SJCRH30 (cell line): ENCODE measurements at places on chromosomes 5 and 9. TPM values are rescaled to one million over a fixed set of nuclear protein-coding genes. Genes with fewer than 3 reads are reported as not detected.
A peak's percentile ranks its signal among the peaks of the same experiment; 100 is the strongest.

Gene PLAC8L1
- total RNA-seq, result 0.33 TPM in 1 of 2 replicates, not detected in the other

Gene SLF1
- 51.0 and 69.3 TPM in 2 replicates for total RNA-seq

Gene FGF1
- not detected in 2 replicates for total RNA-seq

Gene CDKN2B
- 1.3 TPM in 2 replicates for total RNA-seq

Gene ENTREP1
- 0.08 and 0.10 TPM in 2 replicates for total RNA-seq

Gene SEMA6A
- 53.5 and 63.2 TPM in 2 replicates for total RNA-seq

Gene PCDHGA3
- total RNA-seq, result 0.56 and 0.67 TPM in 2 replicates

- no peak overlapping the region for H3K27ac ChIP-seq
- DNase-seq, result no peak
- no peaks in the 10 kb centered on the region for H3K36me3 ChIP-seq
- H3K27me3 ChIP-seq, result no peaks in the 10 kb centered on the region
Measured at GRCh38 chr5:120252839-120253238, 211.3 kb upstream of the PRR16 start.

GRCh38 chr9:118569148-118569547 is 800.1 kb downstream of the BRINP1 start:
- H3K4me1 ChIP-seq, result peaks cover 7% of the 10 kb centered on the region
- no peaks in the 10 kb centered on the region for H3K36me3 ChIP-seq
- H3K27me3 ChIP-seq, result no peaks in the 10 kb centered on the region
- H3K4me3 ChIP-seq, result no peak overlapping the region
- no peak overlapping the region for H3K27ac ChIP-seq

GRCh38 chr5:152084476-152084875 is 159.8 kb upstream of the GLRA1 start:
- H3K27me3 ChIP-seq, result no peaks in the 10 kb centered on the region
- H3K36me3 ChIP-seq, result no peaks in the 10 kb centered on the region

GRCh38 chr9:38018958-38019602 is 49.9 kb downstream of the SHB start:
- no peaks in the 10 kb centered on the region for H3K27me3 ChIP-seq
- H3K27ac ChIP-seq, result peak overlapping the region; percentile 92
- peak overlapping the region; percentile 3; the same call in 1 of the 2 replicates for H3K4me3 ChIP-seq
- peaks cover 68% of the 10 kb centered on the region for H3K4me1 ChIP-seq
- no peaks in the 10 kb centered on the region; the same call in 1 of the 2 replicates for H3K36me3 ChIP-seq

DNA sequence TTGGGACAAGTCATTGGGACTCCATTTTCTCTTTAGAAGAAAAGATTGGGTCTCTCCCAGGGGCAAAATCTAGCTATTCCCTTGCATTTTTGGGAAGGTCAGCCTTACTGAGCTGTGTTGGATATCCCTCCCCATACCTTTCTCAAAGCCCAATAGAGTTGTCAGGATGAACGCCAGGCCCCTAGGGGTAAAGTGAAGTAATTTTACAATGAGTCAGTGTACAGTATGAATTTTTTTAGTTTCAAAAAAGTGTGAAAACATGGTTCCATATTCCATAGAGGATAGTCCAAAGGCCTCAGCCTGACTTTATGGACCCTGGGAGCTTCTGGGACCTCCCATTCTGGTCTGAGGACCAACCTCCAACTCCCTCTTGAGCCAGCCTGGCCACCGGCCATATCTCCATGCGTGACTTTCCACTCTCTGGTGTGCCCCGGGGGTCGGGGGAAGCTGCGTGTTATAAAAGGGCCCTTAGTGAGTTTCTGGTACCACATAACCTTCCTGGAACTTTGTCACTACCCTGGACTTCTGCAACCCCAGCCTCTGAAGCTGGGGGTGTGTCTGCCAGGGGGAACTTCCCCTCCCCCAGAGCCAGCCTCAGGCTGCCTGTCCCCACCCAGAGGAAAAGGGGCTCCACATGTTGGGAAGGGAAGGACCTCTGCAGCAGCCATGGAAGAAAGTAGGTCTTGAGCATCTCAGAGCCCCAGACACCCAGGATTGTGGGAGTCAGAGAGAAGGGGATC is 52.4 kb upstream of the SYNPO start:
- DNase-seq, result no peak
- H3K36me3 ChIP-seq, result no peaks in the 10 kb centered on the region
- H3K4me3 ChIP-seq, result no peak overlapping the region
- H3K4me1 ChIP-seq, result peaks cover 31% of the 10 kb centered on the region
- no peak overlapping the region for H3K27ac ChIP-seq

- no peaks in the 10 kb centered on the region for H3K27me3 ChIP-seq
- no peaks in the 10 kb centered on the region for H3K4me1 ChIP-seq
- peaks cover 48% of the 10 kb centered on the region for H3K36me3 ChIP-seq
- no peak for DNase-seq
Measured at GRCh38 chr5:177455036-177455660, 8.5 kb downstream of the PRR7 start.

DNA sequence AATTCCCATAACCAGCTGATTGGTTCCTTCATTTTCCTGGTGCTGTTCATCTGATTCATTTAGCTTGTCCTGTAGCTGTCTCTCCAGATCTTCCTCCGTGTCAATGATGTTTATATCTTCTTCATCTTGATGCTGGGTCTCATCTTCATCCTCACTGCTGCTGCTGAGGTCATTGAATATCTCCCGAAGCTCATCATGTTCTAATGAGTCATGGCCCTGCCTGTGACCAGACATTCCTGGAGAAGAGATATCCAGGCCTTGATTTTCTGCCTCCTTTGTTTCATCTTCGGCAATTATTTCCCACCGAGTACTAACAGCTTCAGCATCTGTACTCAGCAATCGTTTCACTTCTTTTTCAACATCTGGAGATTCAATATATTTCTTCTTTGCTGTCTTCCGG is 1.4 kb downstream of the TAF7 start:
- DNase-seq, result no peak
- no peak overlapping the region for H3K4me3 ChIP-seq
- no peaks in the 10 kb centered on the region for H3K27me3 ChIP-seq

- H3K4me3 ChIP-seq, result no peak overlapping the region
- H3K27ac ChIP-seq, result no peak overlapping the region
- no peaks in the 10 kb centered on the region for H3K4me1 ChIP-seq
- no peak for DNase-seq
- no peaks in the 10 kb centered on the region; the same call in 1 of the 2 replicates for H3K27me3 ChIP-seq
Measured at GRCh38 chr5:153896117-153896516, 142.6 kb downstream of the FAM114A2 start.

- no peaks in the 10 kb centered on the region for H3K4me1 ChIP-seq
- no peaks in the 10 kb centered on the region for H3K36me3 ChIP-seq
- H3K27ac ChIP-seq, result no peak overlapping the region
- no peak for DNase-seq
- H3K4me3 ChIP-seq, result no peak overlapping the region
Measured at GRCh38 chr5:10213316-10213715, 36.4 kb downstream of the ATPSCKMT start.

DNA sequence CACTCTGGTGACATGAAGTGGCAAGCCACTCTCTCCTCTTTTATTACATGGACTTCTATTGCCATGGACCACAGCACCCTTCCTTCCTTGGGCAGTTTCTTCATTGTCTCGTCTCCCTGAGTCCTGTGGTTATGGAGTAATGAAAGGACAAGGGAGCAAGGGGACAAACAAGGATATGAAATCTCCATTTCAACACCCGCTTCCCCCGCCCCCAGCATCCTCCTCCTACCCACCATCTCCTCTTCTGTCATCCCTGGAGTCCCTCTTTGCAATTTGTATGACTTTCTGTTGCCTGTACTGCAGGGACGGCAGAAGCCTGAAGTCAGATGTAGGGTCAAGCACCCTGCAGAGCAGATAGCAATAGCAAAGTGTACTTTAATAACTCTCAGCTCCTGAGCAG is 300.7 kb upstream of the CLINT1 start:
- no peak overlapping the region for H3K27ac ChIP-seq
- peaks cover 1% of the 10 kb centered on the region; the same call in 1 of the 2 replicates for H3K4me1 ChIP-seq
- H3K36me3 ChIP-seq, result no peaks in the 10 kb centered on the region
- no peak overlapping the region for H3K4me3 ChIP-seq
- no peaks in the 10 kb centered on the region; the same call in 1 of the 2 replicates for H3K27me3 ChIP-seq

DNA sequence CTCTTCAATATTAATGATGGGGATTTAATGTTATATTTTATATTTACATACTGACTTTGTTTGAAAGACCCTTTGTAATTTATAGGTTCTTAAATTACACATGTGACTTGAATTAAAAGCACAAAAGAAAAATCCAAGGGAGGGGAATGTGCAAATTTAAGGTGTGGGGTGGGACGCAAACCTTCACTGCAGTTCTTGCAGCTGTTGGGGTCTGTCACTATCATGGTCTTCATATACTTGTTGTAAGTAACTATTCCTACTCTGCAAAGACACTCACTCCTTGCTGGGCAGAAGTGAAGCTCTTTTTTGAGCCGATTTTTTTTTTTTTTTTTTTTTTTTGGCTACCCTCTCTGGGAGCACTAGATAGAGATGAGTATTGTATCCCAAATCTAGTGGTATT is 505.3 kb downstream of the ARHGEF28 start:
- no peaks in the 10 kb centered on the region for H3K36me3 ChIP-seq
- no peaks in the 10 kb centered on the region for H3K27me3 ChIP-seq
- H3K4me1 ChIP-seq, result peaks cover 19% of the 10 kb centered on the region
- peak; percentile 54 for DNase-seq

GRCh38 chr9:136576269-136576626 is 30.4 kb upstream of the NOTCH1 start:
- H3K27ac ChIP-seq, result no peak overlapping the region
- no peak for DNase-seq
- H3K36me3 ChIP-seq, result no peaks in the 10 kb centered on the region
- no peak overlapping the region for H3K4me3 ChIP-seq
- no peaks in the 10 kb centered on the region for H3K27me3 ChIP-seq
- peaks cover 32% of the 10 kb centered on the region for H3K4me1 ChIP-seq

- H3K36me3 ChIP-seq, result peaks cover under 1% of the 10 kb centered on the region; the same call in 1 of the 2 replicates
- H3K4me1 ChIP-seq, result peaks cover 8% of the 10 kb centered on the region
- H3K27me3 ChIP-seq, result no peaks in the 10 kb centered on the region
- peak overlapping the region; percentile 84 for H3K4me3 ChIP-seq
Measured at GRCh38 chr5:90529939-90530677, 724 bp upstream of the LYSMD3 start.

- peak; percentile 8 for DNase-seq
- H3K27me3 ChIP-seq, result no peaks in the 10 kb centered on the region
- H3K4me1 ChIP-seq, result peaks cover 6% of the 10 kb centered on the region; the same call in 1 of the 2 replicates
Measured at GRCh38 chr5:179731791-179732411, 721 bp upstream of the MAML1 start.

GRCh38 chr5:56852228-56853000 is 37.1 kb downstream of the MAP3K1 start:
- no peak for DNase-seq
- H3K36me3 ChIP-seq, result no peaks in the 10 kb centered on the region
- H3K27me3 ChIP-seq, result no peaks in the 10 kb centered on the region

DNA sequence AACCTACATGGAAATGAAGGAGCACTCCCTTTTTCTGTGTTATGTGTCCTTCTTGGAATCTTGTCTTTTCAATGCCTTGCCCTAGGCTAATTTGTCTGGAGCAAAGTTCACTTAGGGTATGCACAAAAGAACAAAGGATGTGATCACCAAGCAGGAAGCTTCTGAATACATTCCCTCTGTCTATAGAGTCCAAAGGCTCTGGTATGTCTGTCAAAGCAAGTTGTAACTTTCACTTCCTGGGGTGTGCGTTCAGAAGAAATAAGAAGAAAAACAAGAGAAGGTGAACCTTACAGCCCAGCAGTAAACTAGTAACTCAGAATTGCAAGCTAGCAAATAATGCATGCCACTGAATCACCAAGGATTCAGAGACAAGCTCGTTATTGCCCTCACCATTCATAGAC is 31.7 kb upstream of the CDH6 start:
- no peaks in the 10 kb centered on the region for H3K27me3 ChIP-seq
- no peak for DNase-seq
- H3K4me1 ChIP-seq, result no peaks in the 10 kb centered on the region
- no peak overlapping the region for H3K4me3 ChIP-seq
- H3K36me3 ChIP-seq, result no peaks in the 10 kb centered on the region

DNA sequence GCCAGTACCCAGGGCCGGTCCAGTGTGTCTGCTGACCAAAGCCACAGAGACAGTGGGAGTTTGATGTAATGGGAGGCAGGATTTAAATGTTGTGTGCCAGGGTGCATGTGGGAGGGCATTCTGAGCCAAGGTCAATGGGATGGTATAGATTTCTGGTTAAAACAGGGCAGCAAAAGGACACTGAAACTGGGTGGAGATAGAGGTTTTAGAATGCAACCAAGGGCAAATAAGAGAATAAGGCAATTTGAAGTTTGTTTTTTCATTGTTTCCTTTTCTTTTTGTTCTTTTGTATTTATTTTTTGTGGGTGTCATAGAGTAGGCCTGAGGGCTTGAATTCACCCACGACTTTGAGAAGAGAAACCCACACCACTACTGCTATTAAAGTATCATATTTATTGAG is 65.5 kb upstream of the CLINT1 start:
- no peak for DNase-seq
- H3K27me3 ChIP-seq, result no peaks in the 10 kb centered on the region
- H3K36me3 ChIP-seq, result no peaks in the 10 kb centered on the region
- H3K27ac ChIP-seq, result no peak overlapping the region

GRCh38 chr5:118115791-118116190 is 872.6 kb downstream of the DTWD2 start:
- H3K27me3 ChIP-seq, result no peaks in the 10 kb centered on the region
- H3K27ac ChIP-seq, result no peak overlapping the region
- peak; percentile 16 for DNase-seq
- no peaks in the 10 kb centered on the region for H3K36me3 ChIP-seq

- H3K27ac ChIP-seq, result peak overlapping the region; percentile 34
- no peak overlapping the region; the same call in 1 of the 2 replicates for H3K4me3 ChIP-seq
- peak; percentile 55 for DNase-seq
- no peaks in the 10 kb centered on the region for H3K36me3 ChIP-seq
Measured at GRCh38 chr9:21708856-21709255, 93.6 kb upstream of the MTAP start.

DNA sequence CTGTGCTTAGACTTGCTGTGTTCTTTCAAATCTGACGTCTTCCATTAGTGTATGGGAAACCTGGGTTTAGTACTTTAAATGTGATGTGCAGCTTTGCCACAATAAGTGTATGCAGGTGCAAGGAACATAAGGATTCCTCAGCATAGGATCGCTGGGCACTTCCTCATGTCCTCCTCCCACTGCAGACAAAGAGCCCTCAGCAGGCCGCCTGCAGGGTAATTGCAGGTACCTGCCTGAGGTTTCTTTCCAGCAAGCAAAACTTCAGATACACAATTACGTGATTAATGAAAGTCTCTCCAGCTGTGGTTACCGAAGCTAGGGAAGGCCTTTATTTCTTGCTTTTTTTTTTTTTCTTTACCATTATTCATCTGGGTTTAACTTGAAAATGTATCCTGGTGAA is 233.1 kb downstream of the RFK start:
- no peaks in the 10 kb centered on the region for H3K4me1 ChIP-seq
- no peak overlapping the region for H3K27ac ChIP-seq
- no peaks in the 10 kb centered on the region for H3K27me3 ChIP-seq

DNA sequence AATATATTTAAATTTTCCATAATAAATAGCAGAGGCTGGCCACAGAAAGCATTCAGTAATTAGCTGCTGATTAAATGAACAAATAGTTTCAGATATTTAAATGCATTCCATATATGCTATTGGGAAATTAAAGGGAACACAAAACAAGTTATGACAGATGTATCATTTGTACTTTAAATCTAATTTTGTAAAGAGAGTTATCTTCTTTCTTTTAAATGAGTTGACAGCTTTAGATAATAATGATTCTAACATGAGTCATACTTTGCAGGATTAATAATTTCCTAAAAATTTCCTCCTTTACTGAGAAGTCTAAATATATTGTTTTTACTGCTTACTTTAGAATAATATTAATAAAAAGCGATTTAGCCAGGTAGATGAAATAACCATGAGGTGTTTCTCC is 320.1 kb downstream of the ADAMTS6 start:
- H3K36me3 ChIP-seq, result no peaks in the 10 kb centered on the region
- 0 out of 2 replicates have a peak, but pooled peaks cover 3% of the 10 kb centered on the region for H3K4me1 ChIP-seq
- no peaks in the 10 kb centered on the region for H3K27me3 ChIP-seq
- DNase-seq, result no peak
- no peak overlapping the region for H3K4me3 ChIP-seq
- no peak overlapping the region for H3K27ac ChIP-seq

- no peak overlapping the region for H3K27ac ChIP-seq
- DNase-seq, result no peak
Measured at GRCh38 chr5:2007878-2008501, 125.3 kb upstream of the IRX4 start.
